ENCODE measurements at places on chromosomes 3 and 15.

DNA sequence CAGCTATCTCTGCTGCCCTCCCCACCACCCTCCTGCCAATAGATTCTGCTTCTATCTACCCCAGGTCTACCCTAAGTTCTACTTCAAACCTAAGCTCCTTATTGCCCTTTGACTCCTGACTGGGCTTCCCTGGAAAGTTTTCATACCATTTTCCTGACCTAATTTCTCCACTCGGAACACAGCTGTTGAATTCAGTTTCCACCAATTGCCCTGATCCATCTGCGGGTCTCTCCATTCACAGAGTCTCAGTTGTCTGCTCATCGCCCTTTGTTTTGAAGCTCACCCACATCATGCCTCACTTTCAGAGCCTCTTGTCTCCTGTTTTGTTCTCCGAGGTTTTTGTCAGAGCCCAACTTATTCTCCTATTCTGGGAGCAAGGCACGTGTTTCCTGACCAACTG is 56.8 kb upstream of the ABI3BP start:
- no peak for DNase-seq

- DNase-seq: no peak
Observed at GRCh38 chr15:49137861-49138260, 17.5 kb downstream of the COPS2 start.

GRCh38 chr3:48012659-48013058 is 3.6 kb downstream of the MAP4 start:
- no peak for DNase-seq

- DNase-seq: no peak
Observed at GRCh38 chr3:156174229-156174847, 54.0 kb downstream of the KCNAB1 start.

DNA sequence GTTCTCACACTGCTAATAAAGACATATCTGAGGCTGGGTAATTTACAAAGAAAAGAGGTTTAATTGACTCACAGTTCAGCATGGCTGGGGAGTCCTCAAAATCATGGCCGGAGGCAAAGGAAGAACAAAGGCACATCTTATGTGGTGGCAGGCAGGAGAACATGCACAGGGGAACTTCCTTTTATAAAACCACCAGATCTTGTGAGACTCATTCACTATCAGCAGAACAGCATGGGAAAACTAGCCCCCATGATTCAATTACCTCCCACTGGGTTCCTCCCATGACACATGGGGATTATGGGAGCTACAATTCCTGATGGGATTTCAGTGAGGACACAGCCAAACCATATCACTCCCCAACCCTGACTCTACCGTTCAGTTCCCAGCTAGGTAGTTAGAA is 59.7 kb upstream of the MINAR1 start:
- DNase-seq: no peak

GRCh38 chr3:114727373-114727772 is 419.7 kb downstream of the ZBTB20 start:
- no peak for DNase-seq

- DNase-seq: no peak
Observed at GRCh38 chr15:77030048-77030927, 35.4 kb downstream of the PSTPIP1 start.

- DNase-seq: no peak
Observed at GRCh38 chr15:60745469-60746061, 266.6 kb upstream of the ICE2 start.

GRCh38 chr3:63240381-63240902 is 37.7 kb upstream of the SYNPR start:
- DNase-seq: no peak

- DNase-seq: no peak
Observed at GRCh38 chr3:177992993-177993970, 543.0 kb upstream of the KCNMB2 start.

- no peak for DNase-seq
Observed at GRCh38 chr3:128725547-128726022, 398 bp upstream of the RAB7A start.

GRCh38 chr3:108124337-108125152 is 33.7 kb upstream of the CD47 start:
- peak; percentile 53 for DNase-seq

GRCh38 chr3:43046583-43046982 is 59.3 kb downstream of the POMGNT2 start:
- no peak for DNase-seq

DNA sequence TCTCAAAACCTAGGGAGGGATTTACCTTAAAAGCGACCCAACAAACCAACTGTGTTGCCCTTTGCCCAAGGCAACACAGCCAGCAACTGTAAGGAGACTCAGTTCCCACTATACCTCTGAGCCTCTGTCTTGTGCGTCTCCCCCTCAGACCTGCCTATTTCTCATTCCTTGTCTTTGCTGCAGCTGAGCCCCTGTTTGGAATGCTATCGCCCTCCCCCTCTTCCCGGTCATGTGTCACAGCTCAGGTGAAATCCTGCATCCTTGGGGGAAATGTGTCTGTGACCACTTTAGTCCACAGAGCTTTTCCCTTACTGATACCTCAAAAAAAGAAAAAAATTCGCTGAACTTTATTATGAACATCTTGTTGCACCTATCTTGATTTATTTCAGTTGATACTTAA is 52.0 kb upstream of the LRIG1 start:
- DNase-seq: no peak

- no peak for DNase-seq
Observed at GRCh38 chr3:186247821-186248814, 113.9 kb downstream of the DGKG start.

- no peak for DNase-seq
Observed at GRCh38 chr15:92468991-92469390, 75.3 kb downstream of the ST8SIA2 start.

DNA sequence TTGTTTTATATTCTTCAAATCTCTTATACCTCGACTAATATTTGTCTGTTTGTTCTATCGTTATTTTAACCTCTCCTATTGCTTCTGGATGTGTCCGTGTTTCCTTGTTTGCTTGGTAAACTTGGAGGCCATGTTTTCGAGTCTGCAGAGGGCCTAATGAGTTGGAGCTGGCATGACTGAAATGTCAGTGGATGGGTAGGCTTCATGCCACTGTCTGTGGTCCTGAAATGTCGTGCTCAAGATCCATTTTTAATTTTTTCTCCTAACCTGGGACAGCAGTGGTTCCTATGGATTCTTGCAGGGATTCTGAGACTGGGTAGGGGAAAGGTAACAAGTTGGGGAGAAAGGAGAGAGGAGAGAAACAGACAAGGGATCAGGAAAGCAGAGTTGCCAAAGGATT is 18.8 kb upstream of the GASK1A start:
- no peak for DNase-seq

GRCh38 chr3:119331661-119332060 is 37.5 kb downstream of the ARHGAP31 start:
- no peak for DNase-seq

DNA sequence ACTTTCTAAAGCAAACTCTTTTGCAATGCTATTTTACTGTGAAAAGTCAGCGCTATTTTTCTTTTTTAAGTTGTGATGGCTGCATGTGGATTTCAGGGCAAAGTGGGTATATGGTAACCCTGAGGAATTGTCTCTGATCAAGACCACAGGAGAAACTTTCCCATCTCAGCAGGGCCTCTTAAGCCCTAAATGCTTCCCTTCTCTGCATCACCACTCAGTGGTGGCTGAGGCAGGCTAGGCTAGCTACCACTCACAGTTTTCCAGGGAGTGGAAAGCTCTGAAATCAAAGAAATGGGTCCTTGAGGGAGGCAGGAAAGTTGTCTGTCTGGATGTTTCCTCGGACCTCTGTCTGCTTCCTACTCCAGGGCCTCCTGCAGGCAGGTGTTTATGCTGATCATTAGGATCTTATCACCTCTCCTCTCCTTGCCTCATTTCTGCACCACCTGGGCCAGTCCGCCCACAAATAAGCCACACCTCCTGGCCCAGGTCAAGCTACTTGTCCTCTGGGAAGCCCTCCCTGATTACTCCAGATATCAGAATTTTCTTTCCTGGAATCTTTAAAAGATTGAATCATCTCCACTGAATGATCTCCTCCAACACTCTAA is 37.0 kb downstream of the CEMIP start:
- no peak for DNase-seq

- DNase-seq: no peak
Observed at GRCh38 chr15:63876085-63876662, 42.4 kb upstream of the HERC1 start.

DNA sequence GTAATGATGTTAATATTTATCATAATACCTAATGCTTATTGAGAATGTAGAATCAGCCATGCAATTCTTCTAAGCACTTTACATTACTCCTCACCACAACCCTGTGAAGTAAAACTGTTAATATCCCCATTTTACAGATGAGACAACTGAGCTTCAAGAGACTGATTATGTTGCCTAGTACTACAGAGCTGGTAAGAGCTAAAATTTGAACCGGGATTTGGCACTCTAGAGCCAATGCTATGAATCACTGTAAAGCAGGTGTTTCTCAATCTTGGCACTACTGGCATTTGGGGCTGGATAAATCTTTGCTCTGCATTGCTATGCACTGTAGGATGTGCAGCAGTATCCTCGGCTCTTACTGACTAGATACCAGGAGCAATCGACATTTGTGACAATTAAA is 367.7 kb downstream of the MAGI1 start:
- no peak for DNase-seq

- no peak for DNase-seq
Observed at GRCh38 chr3:145902166-145902565, 258.8 kb downstream of the PLOD2 start.

GRCh38 chr3:14796403-14797077 is 22.2 kb upstream of the FGD5 start:
- no peak for DNase-seq

DNA sequence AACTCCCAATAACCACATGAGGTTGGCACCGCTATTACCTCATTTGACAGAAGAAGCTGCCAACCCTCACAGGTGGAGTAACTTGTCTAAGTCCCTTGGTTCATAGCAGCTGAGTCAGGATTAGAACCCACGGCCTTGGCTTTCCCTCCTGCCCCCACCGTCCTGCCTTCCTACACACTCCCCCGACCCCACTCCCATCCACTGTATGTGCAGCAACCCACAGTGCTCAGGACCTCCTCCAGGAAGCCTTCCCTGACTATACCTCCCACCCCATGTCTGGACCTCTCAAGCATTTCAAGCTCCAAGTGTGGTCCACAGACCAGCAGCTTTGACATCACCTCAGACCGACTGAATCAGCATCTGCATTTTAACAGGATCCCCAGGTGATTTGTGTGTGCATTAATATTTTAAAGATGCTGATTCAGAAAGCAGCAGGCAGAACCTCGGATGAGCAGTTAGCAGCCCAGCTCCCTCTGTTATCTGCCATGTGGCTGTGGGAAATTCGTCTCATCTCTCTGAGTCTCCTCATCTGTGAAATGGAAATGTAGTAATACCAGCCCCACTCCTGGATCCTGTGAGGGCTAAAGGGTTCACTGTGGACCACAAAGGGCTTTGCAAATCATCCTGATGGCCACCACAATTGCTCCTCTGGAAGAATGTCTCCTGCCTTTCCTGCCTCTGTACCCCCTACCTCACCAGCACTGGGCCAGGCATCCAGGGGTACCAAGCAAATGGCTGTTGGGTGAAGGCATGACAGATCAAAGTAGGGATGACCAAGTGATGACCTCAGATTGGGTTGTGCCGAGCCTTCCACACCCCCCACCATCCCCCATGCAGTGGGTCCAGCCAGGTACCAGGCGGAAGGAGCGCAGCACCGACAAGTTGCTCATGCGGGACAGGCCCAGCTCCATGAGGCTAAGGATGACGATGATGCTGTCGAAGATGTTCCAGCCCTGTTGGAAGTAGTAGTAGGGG is 62.7 kb downstream of the SCN5A start:
- DNase-seq: no peak

GRCh38 chr3:126570103-126570541 is 11.4 kb upstream of the C3orf22 start:
- DNase-seq: no peak

DNA sequence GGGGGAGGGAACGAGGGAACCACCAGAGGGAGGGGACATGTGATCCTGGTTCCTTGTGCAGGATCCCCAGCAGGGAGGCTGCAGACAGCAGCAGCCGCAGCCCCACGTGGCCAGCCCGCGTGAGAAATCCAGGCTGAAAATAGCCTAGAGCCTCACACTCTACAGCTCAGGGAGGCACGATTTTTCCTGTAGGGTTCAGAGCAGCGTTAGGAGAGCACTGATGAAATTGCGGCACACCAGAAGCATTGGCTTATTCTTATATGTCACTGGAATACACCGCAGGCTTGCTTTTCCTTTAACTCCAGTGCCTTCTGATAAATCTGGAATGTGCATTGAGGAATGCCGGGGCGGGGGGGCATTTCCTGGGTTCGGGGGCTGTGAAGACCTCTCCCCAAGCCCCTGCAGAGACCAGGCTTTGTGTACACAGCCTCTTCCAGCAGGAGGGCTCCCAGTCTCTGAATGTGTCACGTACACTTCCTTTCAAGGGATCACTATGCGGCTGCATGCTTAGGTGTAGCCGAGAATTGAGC is 193.0 kb downstream of the ATP10A start:
- no peak for DNase-seq

GRCh38 chr3:28134792-28135375 is 106.5 kb upstream of the CMC1 start:
- no peak for DNase-seq

- DNase-seq: no peak
Observed at GRCh38 chr3:142088522-142088921, 60.8 kb downstream of the TFDP2 start.

DNA sequence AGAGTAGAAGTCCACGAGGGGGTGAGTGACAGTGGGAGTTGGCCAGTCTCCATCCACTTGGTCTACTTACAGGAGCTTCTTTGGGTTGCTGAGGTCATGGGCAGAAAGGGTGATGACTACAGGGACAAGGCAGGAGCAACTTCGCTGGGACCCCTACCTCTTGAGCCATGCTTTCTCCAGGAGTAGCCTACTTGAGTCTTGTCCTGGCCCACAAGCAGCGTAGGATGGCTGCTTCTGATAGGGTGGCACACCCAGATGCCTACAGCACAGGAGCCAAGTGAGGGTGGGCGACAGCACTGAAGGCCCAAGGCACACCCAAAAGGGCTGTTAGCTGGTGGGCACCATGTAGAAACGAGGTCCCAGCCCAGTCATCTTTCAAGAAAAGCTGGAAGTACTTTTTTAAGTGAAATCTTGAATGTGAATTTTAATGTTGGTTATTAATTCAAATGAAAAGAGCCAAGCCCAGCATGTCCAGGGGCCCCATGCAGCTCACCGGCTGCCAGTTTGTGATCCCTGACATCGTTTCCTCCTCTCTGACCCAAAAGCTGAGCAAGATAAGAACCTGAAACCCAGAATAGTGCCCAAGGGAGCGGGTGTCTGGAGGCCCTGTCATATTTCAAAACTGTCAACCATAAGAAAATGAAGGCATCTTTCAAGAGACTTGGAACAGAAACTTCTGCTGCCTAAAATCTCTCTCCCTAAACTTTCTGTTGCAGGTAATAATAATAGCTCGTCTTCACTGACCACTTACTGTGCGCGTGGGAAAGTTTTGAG is 2.2 kb upstream of the CPEB1 start:
- no peak for DNase-seq

All from T-helper 22 cell (primary cell).